ENCODE measurements at places on chromosomes 3 and 15.
A peak's percentile ranks its signal among the peaks of the same experiment; 100 is the strongest.

- no peak for DNase-seq
Measured at GRCh38 chr3:194136519-194137007, 615 bp downstream of the HES1 start.

DNA sequence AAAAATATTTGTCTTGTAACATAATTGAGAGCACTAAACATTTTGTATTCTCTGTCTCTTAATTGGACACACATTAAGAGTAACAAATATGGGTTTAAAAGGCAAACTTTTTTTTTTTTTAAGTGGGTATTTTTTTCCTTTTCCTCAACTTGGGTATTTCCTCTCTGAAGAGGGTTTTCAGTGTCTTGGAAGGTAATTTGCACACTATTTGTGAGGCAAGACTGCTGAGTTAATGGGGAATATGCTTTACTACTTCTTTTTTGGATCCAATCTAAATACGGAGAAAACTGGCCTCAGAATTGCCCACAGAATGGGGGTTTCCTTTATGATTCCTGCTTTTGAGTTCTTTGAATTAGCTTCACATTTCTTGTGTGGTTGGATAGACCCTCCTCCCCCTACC lies 105.2 kb downstream of the FNDC3B start:
- no peak for DNase-seq

DNA sequence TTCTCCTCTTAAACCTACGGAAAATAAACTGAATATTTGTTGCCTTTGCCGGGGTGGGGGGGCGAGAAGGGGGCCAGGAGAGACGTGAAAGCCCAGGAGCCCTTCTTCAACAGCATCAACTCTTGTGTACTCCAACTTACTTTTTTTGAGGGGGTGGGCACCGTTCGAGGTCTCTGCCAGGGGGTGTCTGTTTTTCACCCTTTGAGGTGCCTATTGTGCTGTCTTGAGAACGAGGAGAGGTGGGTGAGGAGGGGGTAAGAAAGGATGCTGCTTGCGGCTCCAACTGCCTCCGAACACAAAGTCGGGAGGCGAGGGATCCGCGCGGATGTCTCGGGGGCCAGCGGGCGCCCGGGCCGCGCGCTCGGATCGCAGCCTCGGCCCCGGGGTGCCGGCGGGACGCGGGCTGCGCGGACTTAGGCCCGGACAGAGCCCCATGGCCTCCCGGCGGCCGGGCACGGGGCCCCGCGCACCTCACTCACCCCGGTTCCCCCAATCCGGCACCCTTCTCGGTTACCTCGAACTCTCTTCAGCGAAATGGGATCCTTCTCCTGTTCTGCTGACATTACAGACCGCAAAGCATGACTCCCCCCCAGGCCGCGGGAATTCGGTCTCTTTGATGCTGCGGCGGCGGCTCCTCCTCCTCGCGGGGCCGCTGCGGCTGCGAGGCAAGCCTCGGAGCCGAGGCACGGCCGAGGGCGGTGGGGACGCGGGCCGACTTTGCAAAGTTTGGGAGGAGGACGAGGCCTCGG lies 650 bp downstream of the PYGO1 start:
- peak; percentile 30 for DNase-seq

DNA sequence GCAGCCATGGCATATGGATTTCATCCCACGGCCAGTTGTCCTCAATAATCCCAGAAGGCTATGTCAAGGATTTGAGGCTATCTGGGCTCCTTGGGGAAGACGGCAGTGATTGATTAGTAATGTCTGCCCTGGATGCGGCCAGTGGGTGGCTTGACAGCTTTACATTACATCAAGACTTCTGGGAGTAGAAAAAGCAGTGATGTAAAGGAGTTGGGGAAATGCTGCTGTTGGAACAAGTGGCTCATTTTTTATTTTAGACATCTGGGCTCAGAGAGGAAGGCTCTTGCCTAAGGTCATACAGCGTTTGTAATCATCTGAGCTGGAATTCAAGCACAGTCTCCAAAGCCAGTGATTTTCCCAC lies 94.1 kb downstream of the FLNB start:
- no peak for DNase-seq

GRCh38 chr3:183061391-183062172 lies 37.7 kb downstream of the MCCC1 start:
- DNase-seq: no peak

DNA sequence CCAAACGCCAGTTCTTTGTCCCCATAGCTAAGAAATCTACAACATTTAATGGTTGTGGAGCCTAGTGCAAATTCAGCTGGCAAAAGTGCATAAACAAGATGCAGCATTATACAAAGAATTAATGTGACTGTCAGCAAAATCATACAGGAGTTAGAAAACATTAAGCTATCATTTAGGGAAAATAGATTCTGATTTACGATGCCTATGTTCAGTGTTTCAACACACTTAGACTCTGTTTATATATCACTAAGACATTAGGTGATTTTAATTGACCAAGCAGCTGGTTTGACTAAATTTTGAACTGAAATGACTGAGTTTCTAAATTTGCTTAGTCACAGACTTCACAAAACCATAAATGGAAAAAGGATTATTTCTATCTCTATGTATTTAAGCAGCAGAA lies 1076.8 kb downstream of the TBL1XR1 start:
- no peak for DNase-seq

- no peak for DNase-seq
Measured at GRCh38 chr3:103494512-103494911, 1059.7 kb downstream of the ZPLD1 start.

DNA sequence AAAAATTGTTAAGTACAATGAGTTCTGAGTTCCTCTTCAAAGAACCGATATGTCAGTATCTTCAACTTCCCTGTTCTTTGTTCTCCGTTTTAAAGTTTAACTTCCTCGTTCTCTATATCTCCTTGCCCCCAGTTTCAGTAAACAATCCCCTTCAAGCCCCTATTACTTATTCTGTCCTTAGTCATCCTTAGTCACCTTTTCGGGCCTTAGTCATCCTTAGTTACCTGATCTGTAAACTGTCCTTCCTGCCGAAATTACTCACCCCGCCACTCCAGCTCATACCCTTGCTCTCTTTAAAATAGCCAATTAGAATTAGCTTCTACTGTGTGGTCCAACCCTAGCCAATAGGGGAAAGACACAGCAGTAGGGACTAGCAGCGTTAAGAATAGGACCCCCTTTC lies 1165.6 kb downstream of the NSUN3 start:
- DNase-seq: no peak

GRCh38 chr15:100681335-100681746 lies 79.0 kb downstream of the ASB7 start:
- no peak for DNase-seq

DNA sequence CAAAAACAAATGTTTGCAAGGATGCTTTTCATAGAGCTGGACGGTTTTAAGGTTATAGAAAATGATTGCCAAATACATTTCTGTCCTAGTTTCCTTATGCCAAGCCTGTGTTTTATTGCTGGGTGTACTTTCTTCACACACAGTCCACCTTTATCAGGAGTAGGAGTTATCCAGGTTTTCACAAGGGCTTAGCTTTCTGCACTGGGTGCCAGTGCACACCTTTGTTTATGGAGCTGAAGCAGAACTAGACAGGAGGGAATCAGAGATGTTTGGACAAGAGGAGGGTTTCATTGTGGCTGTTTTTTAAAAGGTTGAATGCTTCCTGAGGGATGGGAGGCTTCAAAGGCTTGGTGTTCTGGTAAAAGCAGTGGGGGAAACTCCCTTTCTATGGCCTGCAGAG lies 29.5 kb upstream of the FAM3D start:
- no peak for DNase-seq

- DNase-seq: no peak
Measured at GRCh38 chr3:193772422-193772763, 179.4 kb downstream of the OPA1 start.

DNA sequence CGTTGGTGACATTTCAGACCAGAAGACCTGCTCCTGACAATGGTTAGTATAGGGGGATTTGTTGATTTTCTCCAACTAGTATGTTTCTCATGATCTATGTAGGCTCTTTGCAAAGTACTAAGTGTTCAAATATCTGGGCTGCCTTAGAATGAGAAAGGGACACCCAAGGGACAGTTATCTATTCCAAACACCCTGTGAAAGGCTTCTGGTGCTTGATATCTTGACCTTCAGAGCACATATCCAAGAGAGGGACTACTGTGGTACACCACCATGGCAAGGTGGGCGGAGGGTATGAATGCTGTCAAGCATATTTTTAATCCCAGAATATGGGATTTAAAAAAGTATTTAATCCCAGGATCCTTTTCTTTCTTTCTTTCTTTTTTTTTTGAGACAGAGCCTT lies 1.1 kb downstream of the FANCD2OS start:
- DNase-seq: no peak

- DNase-seq: no peak
Measured at GRCh38 chr3:153679714-153680113, 441.5 kb upstream of the ARHGEF26 start.

GRCh38 chr3:11203961-11204360 lies 49.7 kb downstream of the HRH1 start:
- DNase-seq: no peak

DNA sequence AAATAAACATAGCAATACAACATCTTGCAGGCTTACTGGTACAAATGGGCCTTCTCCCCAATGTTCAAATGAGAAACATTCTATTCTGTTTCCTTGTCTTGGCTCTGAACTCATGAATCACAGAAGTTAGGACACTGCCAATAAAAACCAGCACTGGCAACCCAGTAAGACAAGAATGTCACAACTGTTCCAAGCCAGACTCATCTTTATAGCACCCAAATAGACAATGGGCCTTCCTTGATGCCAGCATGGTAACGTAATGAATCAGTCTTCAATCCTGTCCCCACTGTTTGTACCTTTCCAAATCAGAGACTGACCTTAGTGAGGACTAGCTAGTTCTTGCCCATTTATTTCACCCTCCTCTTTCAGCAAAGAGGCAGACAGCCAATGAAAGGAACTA lies 14.1 kb upstream of the RPS17 start:
- no peak for DNase-seq

DNA sequence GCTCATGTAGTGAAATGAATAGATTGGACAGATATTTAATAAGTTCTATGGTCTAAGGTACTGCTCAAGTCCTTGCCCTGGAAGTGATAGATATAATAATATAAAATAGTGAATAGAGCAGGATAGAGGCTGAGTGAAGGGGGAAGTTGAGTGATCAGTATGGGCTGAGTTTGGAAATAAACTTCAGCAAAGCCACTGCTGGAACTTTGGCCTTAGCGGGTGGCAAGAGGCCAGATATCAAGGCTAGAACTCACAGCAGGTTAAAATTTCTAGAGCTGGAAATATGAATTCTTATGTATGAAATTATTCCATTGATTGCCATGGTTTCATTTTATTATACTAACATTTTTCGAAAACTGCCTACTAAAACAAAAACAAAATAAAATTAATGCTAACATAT lies 267.6 kb upstream of the DPH6 start:
- DNase-seq: no peak

DNA sequence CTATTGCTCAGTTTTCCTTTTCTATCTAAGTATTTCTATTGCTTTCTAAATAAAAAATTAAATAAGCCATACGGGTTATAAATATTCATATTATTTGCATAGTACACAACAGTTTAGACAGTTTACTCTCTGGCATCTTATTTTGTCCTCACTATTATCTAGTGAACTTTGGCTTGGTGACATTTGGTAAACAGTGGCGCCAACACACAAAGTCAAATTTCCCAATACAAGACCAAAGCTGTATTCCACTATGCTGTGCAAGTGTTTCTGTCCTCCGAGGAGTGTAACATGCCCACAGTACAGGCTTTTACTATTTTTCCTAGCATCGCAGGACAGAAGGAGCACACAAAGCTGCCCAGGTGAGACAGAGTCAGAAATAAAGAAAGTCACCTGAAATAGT lies 61.7 kb upstream of the TP63 start:
- DNase-seq: no peak

DNA sequence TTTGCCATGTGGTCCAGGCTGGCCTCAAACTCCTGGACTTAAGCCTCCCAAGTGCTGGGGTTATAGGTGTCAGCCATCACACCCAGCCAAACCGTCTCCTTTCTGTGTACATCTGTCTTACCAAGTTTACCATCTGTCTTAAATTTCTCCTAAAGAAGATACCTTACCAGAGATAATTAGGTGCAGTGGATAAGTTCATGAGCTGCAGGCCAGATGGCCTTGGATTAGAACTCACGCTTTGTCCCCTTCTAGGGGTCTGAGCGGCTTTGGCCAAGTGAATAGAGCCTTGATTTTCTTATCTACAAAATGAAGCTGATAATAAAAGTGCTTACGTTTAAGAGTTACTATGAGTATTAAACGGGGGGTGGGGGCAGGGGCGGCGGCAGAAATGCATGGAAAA lies 103.9 kb downstream of the SUCLG2 start:
- DNase-seq: no peak

DNA sequence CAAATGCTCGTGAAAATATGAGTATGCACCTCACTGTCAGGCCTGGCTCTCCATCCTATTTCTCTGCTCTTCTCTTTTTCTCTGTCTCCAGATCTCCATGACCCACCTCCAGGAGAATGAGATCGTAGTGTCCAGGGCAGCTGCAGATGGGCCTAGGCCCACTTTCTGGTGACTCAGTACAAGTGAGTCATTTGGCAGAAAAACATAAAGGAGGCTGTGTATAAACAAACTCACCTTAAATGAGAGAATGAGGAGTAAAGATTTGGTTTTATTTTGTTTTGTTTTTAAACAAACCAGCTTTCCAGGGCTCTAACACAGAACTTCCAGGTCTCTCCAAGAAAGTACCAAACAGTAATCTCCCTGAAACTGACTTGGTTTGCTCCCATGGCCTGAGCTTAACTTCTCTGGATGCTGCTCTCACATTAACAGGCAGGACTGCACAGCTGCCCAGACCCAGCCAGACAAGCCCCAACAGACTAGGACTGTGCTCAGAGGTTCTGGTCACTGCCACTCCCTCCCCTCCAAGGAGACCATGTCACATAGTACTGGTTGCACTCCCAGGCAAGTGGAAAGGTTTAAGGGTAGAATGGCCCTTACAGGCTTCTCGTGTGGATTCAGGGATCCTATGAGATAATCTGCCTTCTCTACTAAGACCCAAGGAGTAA lies 1.5 kb upstream of the HEG1 start:
- no peak for DNase-seq

Measured in stimulated activated CD4-positive, alpha-beta T cell treated with anti-CD3 and anti-CD28 coated beads, Interleukin-15, amount 100 ng/mL, for 24 hours (primary cell).